ENCODE measurements at places on chromosomes 3 and 15.

GRCh38 chr3:108479224-108479623 is 31.2 kb downstream of the MYH15 start:
- DNase-seq, result no peak

DNA sequence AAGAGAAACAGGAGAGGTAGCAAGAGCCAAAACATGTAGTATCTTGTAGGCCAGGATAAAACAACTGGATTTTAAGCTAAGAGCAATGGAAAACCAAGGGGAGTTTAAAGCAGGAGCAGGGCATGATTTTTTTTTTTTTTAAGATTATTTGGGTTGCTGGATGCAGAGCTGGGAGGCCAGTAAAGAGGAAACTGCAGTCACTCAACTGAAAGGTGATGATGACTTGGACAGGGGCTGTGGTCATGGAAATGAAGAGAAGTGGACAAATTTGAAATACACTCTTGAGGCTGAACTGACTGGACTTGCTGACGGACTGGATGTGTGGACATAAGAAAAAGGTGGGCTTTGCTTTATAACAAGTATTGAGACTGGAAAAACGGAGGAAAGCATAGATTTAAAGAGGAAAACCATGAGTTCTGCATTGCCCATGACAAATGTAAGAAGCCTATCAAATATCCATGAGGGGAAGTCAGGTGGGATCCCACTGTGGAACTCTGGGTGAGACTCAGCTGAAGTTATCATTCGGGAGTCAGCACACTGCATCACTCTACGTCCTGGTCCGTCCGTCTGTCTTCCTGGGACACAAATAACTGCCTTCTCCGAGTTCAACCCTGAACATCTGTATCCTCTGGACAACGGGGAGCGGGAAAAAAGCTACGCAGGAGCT is 688 bp downstream of the XPC start:
- no peak for DNase-seq

GRCh38 chr15:95659656-95660055 is 670.8 kb upstream of the NR2F2 start:
- no peak for DNase-seq

GRCh38 chr3:55327131-55327920 is 159.8 kb downstream of the WNT5A start:
- no peak for DNase-seq

- no peak for DNase-seq
Measured at GRCh38 chr15:79529157-79529785, 97.1 kb downstream of the MINAR1 start.

GRCh38 chr3:110646496-110646895 is 425.1 kb upstream of the NECTIN3 start:
- no peak for DNase-seq

DNA sequence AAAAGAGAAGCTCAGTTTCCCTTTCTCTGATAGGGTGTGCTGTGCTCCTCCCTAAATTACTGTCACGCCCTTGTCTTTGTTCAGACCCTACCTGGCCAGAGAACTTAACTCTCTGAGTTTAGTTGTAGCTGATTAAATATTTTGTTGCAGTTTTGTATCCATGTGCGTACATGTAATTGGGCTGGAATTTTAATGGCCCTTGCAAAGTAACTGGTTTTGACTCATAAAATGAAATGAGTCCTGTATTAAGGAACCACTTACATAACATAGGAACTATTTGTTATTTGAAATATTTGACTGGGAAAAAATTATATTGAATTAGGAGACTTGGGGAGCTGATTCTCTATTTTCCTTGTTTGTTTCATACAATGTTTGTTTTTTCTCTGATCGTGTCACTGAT is 80.2 kb downstream of the LRRK1 start:
- DNase-seq, result no peak

DNA sequence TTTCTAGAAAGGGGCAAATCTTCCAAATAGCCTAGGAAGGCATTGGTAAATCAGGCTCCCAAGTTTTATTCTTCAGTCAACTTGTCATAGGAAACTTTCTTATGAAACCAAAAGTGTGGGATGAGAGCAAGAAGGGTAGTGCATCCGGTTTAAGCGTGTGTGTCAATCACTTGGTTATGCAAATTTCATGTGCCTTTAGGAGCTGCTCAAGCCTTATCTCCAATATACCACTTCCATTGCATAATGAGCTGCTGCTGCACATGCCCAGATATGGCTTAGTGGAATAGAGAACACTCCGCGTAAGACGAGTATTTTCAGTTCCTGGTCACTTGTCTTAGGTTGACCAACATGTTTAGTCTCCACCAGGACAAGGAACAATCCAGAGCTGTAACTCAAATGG is 242.1 kb downstream of the CBLB start:
- DNase-seq, result no peak

DNA sequence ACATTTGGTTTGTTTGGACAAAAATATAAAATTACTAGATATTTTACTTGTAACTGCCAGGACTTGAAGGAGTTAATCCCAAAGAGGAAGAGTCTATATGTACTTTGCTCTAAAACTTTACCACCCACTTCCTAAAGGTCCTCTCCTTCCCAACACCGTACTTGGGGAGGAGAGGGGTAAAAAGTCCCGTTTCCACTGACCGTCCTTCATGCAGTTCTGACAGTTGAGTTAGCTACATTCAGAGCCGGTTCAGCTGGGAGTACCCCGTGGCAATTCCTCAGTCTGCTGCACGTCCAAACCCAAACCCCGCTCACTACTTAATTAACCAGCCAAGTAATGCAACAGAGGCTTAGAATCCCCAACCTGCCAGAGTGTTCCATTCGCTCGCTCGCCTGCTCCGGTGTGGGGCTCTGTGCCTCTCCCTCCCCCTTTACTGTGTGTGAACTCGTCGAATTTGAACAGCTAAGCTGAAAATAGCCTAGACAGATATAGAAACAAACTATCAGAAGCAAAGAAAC is 519.7 kb downstream of the FOXP1 start:
- DNase-seq, result peak; percentile 76

GRCh38 chr3:187717572-187717971 is 15.2 kb upstream of the RTP2 start:
- no peak for DNase-seq

DNA sequence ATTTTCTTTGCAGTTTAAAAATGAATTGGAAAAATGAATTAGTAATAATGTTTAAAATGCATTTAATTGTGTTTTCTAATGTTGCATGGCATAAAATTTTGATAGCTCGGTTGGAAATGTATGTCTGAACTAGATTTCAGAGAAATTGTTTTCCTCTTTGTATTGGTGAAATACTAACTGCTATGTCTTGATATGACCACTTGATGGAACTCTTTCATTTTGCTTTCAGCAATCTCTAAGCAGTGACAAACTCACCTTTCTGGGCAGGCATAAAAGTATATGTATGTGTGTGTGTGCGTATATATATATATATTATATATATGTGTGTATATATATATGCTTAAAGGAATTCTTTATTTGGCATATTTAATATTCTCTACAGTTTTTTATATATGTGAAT is 239.3 kb upstream of the ZNF717 start:
- no peak for DNase-seq

GRCh38 chr3:46676601-46677410 is 16.7 kb downstream of the ALS2CL start:
- no peak for DNase-seq

GRCh38 chr15:46309914-46310313 is 675.1 kb downstream of the SQOR start:
- no peak for DNase-seq

DNA sequence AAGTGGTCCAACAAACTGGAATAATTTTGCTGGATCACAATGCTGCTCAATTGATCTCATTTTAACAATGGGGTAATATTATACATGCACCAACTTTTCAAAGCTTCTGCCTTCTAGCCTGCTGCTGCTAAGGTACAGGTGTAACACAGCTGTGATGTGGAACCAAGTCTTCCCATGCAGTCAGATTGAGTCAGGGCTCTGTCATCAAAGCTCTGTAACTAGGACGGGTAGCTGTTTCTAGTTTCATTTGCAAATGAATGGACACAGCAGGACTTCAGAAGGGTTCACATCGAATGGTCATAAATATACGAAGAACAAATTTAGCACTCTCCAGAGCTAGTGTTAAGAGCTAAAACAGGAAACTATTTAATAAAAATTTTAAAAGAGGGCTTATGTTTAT is 189.2 kb downstream of the USP13 start:
- DNase-seq, result no peak

DNA sequence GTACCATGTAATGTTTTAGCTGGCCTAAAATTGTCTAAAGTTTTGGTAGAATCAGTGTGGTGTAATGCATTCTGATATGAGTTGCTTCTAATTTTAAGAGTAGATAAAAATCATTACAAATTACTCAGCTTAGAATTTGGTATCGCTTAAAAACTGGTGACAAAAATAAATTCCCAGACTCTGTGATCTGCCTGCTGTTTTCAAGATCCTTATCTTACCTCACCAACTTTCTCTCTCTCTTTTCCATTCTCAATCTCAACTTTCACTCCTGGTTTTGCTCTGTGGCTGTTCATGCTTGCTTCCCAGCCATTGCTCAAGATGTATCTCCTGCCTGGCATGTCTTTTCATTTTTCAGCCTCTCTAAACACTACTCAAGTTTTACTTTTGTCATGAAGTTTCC is 45.7 kb downstream of the TCF12 start:
- DNase-seq, result no peak

- no peak for DNase-seq
Measured at GRCh38 chr3:58755150-58755549, 88.6 kb upstream of the FAM3D start.

DNA sequence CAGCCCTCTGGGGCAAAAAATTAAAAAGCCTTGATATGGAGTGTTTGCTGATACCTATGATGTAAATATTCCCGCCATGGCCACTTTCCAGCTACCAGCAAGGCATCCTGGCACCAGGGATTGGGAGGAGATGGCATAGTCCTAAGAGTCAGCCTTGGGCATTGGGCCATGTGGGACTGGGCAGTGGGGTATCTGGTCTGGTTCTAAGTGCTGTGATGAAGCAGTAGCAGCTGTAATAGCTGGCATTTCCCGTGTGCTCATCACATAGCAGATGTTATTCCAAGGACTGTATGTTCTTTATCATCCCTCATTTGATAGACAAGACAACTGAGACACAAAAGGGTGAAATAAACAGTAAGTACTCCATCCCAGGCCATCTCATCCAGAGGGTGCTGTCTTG is 6.9 kb upstream of the SACM1L start:
- no peak for DNase-seq

GRCh38 chr3:57596495-57597126 is 533 bp downstream of the ARF4 start:
- peak; percentile 43 for DNase-seq

DNA sequence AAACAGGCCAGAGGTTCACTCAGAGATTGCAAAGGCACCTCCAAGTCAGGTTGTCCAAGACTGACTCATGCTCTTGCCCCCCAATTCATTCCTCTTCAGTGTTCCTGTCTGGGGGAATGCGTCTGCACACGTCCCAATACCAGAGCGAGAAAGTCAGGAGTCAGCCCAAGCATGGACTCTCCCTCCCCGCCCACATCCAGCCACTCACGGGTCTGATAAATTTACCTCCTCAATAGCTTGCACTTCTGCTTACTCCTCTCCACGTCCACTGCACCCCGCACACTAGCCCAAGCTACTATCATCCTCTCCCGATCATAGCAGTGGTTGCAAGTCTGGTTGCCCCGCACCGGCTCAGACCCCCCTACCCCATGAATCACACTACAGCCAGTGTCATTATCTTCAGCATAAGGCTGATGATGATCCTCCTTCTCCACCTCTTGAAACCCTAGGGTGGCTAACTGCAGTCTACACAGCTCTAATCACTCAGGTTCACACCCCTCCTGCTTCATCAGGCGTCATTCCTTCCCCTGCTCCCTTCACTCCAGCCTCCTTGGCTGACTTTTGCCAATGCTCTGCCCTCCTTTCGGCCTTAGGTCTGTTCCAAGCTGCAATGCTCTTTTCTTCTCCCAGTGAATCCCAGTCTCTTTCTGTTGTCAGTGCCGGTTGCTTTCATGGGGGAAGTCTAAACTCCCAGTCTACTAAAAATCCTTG is 27.6 kb upstream of the MYO1E start:
- no peak for DNase-seq

DNA sequence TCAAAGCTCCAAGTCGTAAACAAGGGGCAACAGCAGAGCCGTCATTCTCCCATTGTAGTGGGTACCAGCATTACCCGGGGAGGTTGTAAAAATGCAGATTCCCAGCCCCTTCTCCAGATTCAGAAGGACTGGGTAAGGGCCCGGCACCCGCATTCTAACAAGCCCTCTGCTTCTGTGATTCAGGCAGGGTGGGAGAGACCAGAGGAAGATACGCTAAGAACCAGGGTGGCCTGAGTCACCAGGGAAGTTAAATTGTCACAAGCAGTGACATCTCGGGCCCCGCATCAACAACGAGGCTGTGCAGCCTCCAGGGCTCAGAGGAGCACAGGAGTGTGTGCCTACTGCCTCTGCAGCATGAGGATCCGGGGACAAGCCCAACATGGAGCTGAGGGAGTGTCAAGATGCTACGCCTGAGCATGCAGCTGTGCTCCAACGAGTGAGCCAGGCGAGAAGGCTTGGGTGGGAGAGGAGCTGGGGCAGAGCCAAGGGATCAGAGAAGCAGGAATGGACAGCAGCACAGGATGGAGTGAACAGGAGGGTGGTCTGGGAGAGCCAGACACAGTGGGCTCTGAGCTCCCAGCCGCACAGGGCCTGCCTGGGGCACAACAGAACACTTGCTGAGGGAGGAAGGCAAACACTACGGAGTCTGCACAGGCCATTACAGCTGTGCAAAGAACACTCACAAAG is 68.5 kb downstream of the CPN2 start:
- no peak for DNase-seq

GRCh38 chr3:146314871-146315270 is 64.0 kb upstream of the PLSCR4 start:
- DNase-seq, result no peak

All from caudate nucleus (tissue), 63 donors.